ENCODE measurements at places on chromosomes 16 and 17. TPM values are rescaled to one million over a fixed set of nuclear protein-coding genes. Genes with fewer than 3 reads are reported as not detected.

PIEZO1 gene
- total RNA-seq: 176 TPM

RRAD gene
- total RNA-seq: 102 TPM

SNX20 gene
- 2.4 TPM for total RNA-seq

PDE6G gene
- total RNA-seq: not detected

DNA sequence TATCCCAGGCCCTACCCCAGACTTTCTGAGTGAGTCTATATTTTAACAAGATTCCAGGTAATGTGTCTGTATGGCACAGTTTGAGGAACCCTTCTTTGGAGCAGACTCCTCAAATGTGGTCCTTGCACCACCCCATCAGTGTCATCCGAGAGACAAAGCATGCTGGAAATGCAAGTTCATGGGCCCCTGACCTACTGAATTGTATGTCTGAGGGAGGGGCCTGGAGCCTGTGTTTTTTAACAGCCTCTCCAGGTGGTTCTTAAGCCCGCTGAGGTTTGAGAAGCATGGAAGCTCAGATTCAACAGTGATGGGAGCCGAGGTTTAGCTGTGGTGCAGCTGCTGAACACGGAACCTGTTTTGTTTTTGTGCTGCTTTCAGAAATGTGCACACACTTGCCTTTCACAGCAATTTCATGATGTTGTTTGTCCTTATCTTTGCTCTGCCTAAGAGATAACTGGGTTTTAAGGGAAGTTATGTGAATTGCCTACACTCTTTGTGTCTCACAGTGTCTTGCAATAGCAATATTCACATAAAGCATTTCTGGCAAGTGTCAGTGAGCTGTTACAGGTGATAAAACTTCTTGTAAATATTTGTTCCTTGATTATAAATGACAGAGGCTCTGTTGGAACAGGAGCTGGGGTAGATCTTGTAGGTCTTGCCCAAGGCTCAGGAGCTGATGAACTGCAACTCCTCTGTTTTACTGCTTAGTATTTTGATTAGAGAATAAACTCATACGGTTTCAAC is 32.0 kb upstream of the IL34 start:
- H3K27ac ChIP-seq: no peak overlapping the region
- DNase-seq: no peak
- peaks cover 45% of the 10 kb centered on the region for H3K4me1 ChIP-seq
- H3K4me3 ChIP-seq: no peak overlapping the region
- H3K36me3 ChIP-seq: no peaks in the 10 kb centered on the region

GRCh38 chr17:82740906-82741759 is 5.7 kb downstream of the FN3K start:
- no peak overlapping the region for H3K27ac ChIP-seq
- no peak for DNase-seq
- no peaks in the 10 kb centered on the region for H3K27me3 ChIP-seq

GRCh38 chr17:33864758-33865229 is 390.3 kb upstream of the CCL2 start:
- no peaks in the 10 kb centered on the region for H3K27me3 ChIP-seq
- no peak overlapping the region for H3K27ac ChIP-seq
- DNase-seq: no peak
- H3K4me3 ChIP-seq: no peak overlapping the region

DNA sequence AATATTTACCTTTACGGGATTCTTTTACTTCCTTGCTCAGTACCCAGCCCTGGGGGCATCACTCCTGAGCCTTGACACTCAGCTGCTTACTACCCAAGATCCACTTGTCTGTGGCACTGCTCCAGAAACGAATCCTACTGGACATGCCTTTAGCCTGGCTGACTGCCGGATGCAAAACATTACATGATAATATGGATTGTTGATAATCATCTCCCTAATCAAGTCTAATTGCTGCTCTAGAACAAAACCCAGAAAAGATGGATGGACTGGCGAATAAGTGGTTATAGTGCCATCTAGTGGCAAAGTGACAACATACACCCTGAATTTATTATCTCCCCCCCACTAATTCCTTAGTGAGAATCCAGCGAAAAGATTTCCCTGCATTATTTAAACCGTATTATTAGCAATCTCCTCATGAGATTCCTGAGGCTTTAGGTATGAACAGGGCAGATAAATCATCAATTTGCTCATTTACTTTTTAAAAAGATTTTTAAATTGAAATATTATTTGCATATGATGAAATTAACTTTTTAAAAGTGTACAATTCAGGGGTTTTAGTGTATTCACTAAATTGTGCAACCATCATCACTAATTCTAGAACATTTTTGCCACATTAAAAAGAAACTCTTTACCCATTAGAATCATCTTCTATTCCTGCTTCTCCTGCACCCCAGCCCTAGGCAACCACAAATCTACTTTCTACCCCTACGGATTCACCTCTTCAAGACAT is 61.6 kb downstream of the RGS9 start:
- H3K4me1 ChIP-seq: no peaks in the 10 kb centered on the region
- H3K27ac ChIP-seq: no peak overlapping the region
- H3K4me3 ChIP-seq: no peak overlapping the region
- H3K27me3 ChIP-seq: no peaks in the 10 kb centered on the region
- no peak for DNase-seq

GRCh38 chr17:27396941-27397340 is 59.3 kb upstream of the KSR1 start:
- no peaks in the 10 kb centered on the region for H3K4me1 ChIP-seq
- H3K4me3 ChIP-seq: no peak overlapping the region
- no peaks in the 10 kb centered on the region for H3K36me3 ChIP-seq
- DNase-seq: no peak

GRCh38 chr17:58358408-58359172 is 6.6 kb upstream of the SUPT4H1 start:
- H3K36me3 ChIP-seq: no peaks in the 10 kb centered on the region
- no peak overlapping the region for H3K4me3 ChIP-seq
- H3K27ac ChIP-seq: no peak overlapping the region
- no peaks in the 10 kb centered on the region for H3K4me1 ChIP-seq

DNA sequence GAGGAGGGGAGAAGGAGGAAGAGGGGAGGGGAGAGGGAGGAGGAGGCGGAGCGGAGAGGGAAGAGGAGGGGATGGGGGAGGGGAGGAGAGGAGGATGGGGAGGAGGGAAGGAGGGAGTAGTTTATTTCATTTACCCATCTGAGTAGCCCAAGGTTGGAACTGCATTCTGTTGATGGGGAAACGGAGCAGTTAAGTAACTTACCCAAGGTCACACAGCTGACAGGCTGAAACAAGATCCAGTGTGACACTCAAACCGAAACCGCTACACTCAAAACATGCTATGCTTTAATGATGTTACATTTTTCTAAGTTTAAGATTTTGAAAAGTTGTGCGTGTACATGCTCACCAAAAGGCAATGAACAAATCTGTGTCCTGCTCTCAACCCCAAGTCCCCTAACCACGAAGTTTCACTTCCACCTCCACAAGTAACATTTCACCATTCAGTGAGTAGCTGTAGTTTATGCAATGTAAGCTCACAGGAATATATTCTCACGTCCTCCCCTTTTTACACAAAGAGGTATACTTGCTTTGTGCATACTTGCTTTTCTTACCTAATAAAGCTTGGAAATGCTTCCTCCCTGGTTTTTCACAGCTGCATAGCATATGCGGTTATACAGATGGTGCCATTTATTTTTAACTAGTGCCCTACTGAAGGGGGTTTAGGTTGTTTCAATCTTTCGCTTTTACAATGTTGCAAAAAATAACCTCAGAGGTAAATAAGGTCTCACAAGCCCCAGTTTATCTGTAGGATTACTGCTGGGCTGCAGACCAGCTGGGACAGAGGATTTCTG is 275.3 kb downstream of the PARN start:
- no peaks in the 10 kb centered on the region for H3K4me1 ChIP-seq
- no peak overlapping the region for H3K27ac ChIP-seq
- peaks cover 5% of the 10 kb centered on the region for H3K27me3 ChIP-seq
- no peak for DNase-seq
- H3K4me3 ChIP-seq: no peak overlapping the region

- H3K27ac ChIP-seq: no peak overlapping the region
- DNase-seq: no peak
- H3K4me1 ChIP-seq: no peaks in the 10 kb centered on the region
- H3K4me3 ChIP-seq: no peak overlapping the region
These were observed 233.1 kb upstream of the AXIN2 start for GRCh38 chr17:65794572-65794971.

GRCh38 chr16:83728492-83728891 is 79.3 kb upstream of the HSBP1 start:
- H3K4me3 ChIP-seq: no peak overlapping the region
- H3K27me3 ChIP-seq: no peaks in the 10 kb centered on the region
- H3K36me3 ChIP-seq: no peaks in the 10 kb centered on the region
- no peak for DNase-seq

DNA sequence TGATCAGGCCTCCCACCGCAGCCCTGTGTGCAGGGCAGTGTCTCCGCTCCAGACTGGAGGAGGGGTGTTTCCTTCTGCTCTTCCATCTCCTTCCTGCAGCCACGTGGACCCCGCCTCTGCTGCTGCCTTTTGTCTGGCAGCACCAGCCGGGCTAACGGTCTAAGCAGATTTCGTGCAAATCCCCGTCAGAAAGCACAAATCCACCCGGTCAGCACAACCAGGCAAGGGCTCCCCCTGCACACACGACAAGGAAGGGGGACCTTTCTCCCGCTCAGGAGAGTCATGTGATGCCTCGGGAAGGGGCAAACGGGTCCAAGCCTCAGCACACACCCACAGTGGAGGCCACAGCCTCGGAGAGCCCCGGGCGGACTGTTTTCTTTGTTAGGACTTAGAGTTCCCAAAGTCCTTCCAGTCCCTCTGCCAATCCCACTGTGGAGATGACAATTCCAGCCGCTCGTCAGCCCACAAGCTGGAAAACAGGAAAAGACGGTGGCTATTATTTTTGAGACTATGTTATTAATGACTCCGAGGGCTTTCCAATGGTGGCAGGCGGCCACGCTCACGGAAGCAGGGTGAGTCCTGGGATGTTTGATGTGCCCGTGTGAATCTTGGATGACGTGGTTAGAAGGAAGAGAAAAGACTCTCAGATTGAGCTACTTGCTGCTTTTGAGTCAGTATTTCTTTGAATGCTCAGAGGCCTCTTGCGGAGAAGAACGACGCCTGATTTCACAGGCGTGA is 22.5 kb upstream of the MEAK7 start:
- DNase-seq: no peak
- H3K27me3 ChIP-seq: no peaks in the 10 kb centered on the region
- H3K27ac ChIP-seq: peak overlapping the region; percentile 81
- no peak overlapping the region for H3K4me3 ChIP-seq
- no peaks in the 10 kb centered on the region for H3K4me1 ChIP-seq

- no peaks in the 10 kb centered on the region for H3K4me1 ChIP-seq
- no peaks in the 10 kb centered on the region for H3K27me3 ChIP-seq
- DNase-seq: no peak
- H3K27ac ChIP-seq: no peak overlapping the region
- H3K36me3 ChIP-seq: no peaks in the 10 kb centered on the region
- no peak overlapping the region for H3K4me3 ChIP-seq
These were observed 8.9 kb upstream of the DLX3 start for GRCh38 chr17:50003911-50004310.

DNA sequence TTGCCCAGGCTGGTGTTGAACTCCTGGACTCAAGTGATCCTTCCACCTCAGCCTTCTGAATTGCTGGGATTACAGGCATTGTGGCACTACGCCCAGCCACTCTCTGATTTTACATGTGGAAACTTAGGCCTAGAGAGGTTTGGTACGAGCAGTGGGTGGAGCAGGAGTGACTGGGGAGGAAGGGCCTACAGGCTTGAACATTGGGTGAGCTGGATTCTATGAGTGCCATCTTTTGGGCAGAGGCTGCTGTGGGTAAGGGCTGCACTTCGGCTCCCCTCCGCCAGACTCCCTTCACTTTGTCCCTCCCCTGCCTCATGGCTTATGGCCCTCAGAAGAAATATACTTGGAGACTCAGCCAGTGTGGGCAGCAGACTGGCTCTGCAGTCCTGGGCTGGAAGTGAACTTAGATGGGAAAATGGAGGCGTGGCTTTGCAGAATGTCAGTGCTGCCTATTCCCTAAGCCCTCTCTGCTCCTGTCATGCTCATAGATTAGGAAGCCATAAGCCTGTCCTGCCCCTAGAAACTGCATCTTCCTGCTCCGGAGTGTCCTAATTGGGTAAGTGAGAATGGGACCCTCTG is 9.5 kb upstream of the MRC2 start:
- DNase-seq: no peak
- no peak overlapping the region for H3K4me3 ChIP-seq
- H3K27ac ChIP-seq: no peak overlapping the region
- no peaks in the 10 kb centered on the region for H3K27me3 ChIP-seq
- H3K36me3 ChIP-seq: peaks cover 43% of the 10 kb centered on the region
- H3K4me1 ChIP-seq: peaks cover 31% of the 10 kb centered on the region
